ENCODE measurements at places on chromosomes 7 and 10.

- DNase-seq: no peak
These were observed 10.2 kb downstream of the LMTK2 start for GRCh38 chr7:98116656-98117461.

DNA sequence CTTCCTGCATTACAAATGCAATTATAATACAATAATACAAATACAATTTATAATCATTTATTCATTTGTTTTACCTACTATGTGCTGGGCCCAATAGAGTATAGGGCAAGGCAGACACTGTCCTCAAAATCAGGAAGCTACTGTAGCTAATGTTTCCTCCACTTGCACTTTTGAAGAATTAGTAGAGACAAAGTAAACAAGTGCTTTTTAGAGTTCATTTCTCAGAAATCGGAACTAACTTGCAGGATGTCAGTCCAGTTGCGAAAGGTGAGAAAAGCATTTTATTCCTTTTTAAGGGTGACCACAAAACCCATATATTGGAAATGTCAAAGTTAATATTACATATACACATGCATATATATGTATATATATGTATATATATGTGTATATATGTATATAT is 14.2 kb downstream of the ADRB1 start:
- DNase-seq: no peak

GRCh38 chr7:92039900-92040299 is 94.4 kb downstream of the CYP51A1 start:
- DNase-seq: no peak

DNA sequence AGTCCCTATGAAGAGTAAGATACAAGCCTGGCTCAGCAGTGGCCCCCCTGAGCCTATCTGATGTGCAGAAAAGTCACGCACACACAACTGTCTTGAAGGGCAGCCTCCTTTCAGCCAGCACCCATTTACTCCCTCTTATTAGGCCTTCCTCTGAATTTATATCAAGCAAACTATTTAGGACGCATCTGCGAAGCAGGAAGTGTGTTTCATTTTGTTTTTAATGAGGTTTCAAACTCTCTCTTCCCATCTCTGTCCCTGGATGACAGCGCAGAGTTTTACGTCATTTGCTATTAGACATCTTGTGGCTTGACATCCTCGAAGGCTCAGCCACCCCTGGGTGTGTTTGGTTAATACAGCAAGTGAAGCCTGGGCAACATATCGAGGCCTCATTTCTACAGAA is 79.5 kb downstream of the CUX1 start:
- no peak for DNase-seq

DNA sequence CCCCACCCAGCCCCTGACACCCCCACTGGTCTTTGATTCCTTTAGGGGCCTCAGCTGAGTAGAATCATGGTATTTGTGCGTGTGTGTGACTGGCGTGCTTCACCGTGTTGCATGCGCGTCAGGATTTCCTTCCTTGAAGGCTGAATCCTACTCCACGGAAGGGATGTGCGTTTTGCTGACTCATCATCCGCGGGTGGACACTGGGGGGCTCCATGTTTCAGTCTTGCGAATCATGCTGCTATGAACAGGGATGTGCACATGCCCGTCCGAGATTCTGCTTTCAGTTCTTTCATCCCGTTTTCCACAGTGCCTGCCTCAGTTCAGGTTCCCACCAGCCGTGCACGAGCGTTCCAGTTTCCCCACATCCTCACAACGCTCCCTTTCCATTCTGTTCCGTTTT is 20.9 kb upstream of the JAKMIP3 start:
- no peak for DNase-seq

GRCh38 chr10:110737886-110738634 is 93.9 kb downstream of the RBM20 start:
- no peak for DNase-seq

DNA sequence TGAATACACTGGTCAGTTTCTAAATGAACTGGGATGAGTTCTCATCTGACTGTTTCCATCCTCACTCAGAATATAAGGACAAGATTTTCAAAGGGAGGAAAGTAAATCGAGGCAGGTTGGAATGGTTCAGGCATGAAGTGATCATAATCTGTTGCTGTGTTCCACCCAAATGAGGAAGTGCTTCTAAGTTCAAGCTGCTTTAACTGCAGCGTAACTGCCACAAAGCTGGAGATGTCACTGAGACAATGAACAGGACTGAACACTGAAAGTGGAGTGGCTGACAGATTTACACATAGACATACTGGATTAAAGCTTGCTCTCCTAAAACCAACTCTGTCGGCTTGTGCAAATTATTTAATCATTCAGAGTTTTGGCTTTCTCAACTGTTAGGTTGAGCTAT is 66.6 kb downstream of the GPR37 start:
- DNase-seq: no peak

DNA sequence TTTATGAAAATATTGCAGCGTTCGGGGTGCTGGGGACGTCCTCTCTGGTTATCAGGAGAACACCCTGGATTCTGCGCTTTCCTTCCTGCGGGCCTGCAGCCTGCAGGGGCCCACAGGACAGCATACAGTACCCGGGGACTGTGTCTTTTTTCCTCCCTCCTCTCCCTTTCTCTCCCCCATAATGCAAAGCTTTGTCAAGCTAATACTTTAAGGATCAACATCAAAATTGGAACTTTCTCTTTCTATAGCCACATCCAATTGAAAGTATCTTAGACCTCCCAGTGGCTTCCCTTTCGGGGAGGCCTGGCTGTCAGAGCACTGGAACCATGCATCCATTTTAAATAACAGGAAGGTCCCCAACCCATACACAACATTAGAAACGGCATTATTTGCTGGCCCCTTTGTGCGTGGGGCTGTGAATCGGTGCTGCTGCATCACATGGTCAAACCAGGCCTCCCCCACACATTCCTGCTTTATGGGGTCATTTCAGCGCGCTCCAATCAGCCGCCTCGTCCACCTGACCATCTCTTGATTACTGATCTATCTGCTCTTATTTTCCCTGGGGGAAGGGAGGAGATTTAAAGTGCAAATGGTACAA is 505.1 kb downstream of the DNAJB6 start:
- no peak for DNase-seq

GRCh38 chr7:23712368-23713284 is 2.6 kb downstream of the STK31 start:
- DNase-seq: peak; percentile 53

- DNase-seq: no peak
These were observed 92.9 kb downstream of the ZNF467 start for GRCh38 chr7:149680331-149681025.

DNA sequence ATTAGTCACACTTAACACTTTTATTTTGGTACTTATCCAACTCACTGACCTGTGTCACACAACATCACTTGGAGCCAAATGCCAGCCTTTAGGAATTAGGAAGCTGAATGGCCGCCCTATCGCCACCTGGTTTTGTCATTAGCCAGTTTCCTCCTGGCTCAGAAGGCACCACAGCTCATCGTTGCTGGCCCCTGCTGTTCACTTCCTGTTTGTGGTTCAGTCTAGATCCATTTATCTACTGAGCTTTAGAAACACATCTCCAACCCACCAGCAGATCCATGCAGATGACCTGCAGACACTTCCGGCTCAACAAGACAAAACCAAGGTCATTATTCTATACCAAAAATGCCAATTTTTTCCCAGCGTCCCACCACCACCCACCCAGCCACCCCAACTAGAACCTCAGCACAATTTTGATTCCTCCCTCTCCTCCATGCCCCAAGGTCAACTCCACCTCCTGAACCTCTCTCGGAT is 193.5 kb upstream of the NEBL start:
- DNase-seq: no peak

All from muscle of back (tissue), 13 donors.